ENCODE measurements at places on chromosomes 12 and 14. TPM values are rescaled to one million over a fixed set of nuclear protein-coding genes. Genes with fewer than 3 reads are reported as not detected.

DNA sequence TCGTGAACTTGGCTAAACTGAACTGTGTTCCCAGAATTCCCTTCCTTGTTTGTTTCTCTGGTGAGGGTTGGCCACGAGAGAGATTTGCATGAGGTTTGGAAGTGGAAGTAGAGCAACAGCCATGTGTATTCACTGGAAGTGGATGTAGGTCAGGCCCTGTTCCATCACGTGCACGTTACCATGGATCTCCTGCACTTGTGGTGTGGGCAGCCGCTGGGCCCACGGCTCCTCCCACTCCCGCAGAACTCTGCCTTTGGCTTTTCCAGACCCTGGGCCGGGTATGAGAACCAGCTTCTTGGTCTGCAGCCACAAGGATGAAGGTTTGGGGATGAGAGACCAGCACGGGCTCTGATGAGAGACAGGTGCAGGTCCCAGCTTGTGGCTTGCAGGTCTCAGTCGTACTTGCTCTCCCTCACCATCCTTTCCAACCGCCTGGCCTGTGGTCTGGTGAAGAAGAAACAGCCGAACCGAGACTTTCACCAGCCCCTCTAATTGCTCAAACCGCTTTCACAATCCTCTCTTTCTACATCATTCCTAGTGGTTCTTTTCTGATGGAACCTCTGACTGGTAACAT is 94.9 kb downstream of the DUSP16 start:
- DNase-seq, result no peak

- DNase-seq, result peak; percentile 36
Measured at GRCh38 chr12:86772696-86773095, 516.5 kb upstream of the MGAT4C start.

Gene AHNAK2
- 4.7 TPM for total RNA-seq

Gene RARG
- total RNA-seq, result 22.1 TPM

GRCh38 chr14:21978184-21978998 is 304.8 kb upstream of the OR4E1 start:
- DNase-seq, result peak; percentile 8

Gene PMEL
- total RNA-seq, result 0.54 TPM

Gene ZNF10
- 3.7 TPM for total RNA-seq

DNA sequence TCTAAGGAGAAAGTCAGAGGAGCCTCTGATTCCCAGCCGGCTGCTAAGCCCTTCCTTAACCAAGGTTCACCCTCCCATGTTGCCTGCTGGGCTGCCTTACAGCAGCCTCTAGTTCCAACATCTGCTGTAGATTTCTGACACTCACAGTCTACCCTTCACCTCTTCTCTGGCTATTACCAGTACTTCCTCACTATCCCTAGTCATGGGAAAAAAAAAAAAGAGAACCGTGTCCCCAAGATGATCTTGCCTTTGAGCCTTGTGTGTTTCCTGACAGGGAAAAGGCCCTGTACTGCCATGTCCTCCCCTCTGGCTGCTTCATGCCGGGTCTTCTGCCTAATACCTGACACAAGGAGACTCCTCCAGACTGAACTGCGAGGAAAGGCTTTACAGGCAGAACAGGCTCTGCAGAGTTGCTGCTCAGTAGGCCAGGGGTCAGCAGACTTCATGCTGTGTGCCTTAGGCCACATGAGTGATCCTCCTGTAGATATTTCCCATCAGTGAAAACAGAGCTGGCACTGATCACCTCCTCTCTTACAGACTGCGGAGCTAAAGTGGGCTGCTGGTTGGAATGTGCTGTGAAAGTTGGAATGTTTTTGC is 46.8 kb downstream of the PRKCH start:
- DNase-seq, result peak; percentile 20

- DNase-seq, result peak; percentile 49
Measured at GRCh38 chr14:93318927-93319326, 13.9 kb downstream of the BTBD7 start.

DNA sequence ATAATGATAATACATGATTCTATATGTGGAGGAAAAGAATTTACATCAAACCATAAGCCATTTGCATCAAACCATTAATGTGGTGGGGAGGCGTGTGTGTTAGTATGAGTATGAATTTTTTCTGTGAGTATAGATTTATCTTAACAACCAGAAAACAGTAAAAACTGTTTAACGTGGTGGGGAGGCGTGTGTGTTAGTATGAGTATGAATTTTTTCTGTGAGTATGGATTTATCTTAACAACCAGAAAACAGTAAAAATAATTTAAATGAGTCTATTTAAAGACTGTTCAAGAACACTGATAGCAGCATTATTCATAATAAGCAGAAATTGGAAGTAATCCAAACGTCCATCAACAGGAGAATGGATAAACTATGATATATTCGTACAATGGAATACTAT is 9.1 kb upstream of the MSI1 start:
- DNase-seq, result no peak

Gene DPPA3
- not detected for total RNA-seq

DNA sequence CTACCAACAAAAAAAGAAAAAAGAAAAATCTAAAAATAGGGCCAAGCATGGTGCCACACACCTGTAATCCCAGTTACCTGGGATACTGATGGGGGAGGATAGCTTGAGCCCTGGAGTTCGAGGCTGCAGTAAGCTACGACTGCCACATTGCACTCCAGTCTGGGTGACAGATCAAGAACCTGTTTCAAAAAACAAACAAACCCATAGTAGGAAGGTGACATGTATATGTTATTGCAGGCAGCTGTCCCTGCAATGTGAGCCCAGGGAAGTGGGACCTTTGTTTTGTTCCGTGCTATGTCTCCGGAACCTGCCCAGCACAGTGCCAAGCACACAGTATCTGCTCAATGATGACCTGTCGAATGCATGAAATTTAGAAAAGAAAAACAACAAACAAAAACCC is 37.2 kb upstream of the YY1 start:
- DNase-seq, result no peak

- no peak for DNase-seq
Measured at GRCh38 chr14:94888121-94888520, 118.2 kb upstream of the GSC start.

Gene DRAM1
- total RNA-seq, result 22.8 TPM

GRCh38 chr14:76541594-76542219 is 165.8 kb downstream of the ESRRB start:
- no peak for DNase-seq

GRCh38 chr14:25042362-25043299 is 7.3 kb downstream of the STXBP6 start:
- peak; percentile 3 for DNase-seq

Gene PLXNC1
- total RNA-seq, result 0.20 TPM

DNA sequence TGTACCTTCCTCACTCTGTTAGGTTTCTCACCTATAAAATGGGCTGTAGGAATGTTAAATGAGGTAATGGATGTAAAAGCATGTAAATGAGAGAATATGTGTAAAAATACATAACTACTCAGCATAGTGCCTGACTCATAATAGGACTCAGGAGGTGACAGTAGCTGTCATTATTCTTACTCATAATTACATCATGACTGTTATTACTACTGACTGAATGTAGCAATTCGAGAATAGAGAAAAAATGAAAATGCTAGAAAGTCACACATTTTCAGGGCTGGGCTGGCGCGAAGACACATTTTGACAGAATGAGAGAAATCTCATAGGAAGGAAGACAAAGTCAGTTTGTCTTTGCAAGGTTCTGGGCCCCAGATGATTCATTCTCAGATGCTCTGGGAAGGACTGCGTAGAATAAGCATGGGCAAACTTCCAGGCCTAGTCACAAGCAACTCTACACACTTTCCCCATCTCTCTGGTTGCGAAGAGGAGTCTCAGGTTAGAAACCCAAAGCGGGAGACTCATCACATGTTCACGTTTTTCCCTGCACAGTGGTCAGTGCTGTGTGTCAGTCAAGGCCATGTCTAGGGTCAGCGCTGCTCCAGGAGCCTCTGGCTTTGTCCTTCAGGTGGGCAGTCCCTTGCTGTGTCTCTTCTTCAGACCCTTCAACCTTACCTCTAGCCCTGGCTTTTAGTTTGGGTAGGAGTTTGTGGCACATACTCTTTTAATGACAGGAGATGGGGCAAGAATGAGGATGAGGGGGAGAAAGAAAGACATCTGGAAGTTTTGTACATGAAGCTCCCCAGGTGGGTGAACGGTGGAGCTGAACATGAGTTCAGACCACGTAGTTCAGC is 8.4 kb downstream of the GPRC5A start:
- peak; percentile 95 for DNase-seq

- no peak for DNase-seq
Measured at GRCh38 chr14:73524493-73524892, 12.4 kb upstream of the ACOT1 start.

Gene C12orf54
- not detected for total RNA-seq

Gene ISM2
- total RNA-seq, result 0.54 TPM

GRCh38 chr12:47547077-47547476 is 158.8 kb downstream of the RPAP3 start:
- DNase-seq, result peak; percentile 64

DNA sequence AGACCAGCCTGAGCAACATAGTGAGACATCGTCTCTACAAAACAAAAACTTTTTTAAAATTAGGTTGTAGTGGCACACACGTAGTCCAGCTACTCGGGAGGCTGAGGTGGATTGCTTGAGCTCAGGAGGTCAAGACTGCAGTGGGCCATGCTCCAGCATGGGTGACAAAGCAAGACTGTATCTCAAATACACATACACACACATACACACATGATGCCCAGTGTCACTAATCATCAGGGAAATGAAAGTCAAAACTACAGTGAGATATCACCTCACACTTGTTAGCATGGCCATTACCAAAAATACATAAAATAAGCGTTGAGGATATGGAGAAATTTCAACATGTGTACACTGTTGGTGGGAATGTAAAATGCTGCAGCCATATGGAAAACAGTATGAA is 33.2 kb upstream of the KICS2 start:
- DNase-seq, result no peak

Gene IL31
- not detected for total RNA-seq

- DNase-seq, result no peak
Measured at GRCh38 chr12:6692888-6693287, 3.7 kb upstream of the ZNF384 start.

DNA sequence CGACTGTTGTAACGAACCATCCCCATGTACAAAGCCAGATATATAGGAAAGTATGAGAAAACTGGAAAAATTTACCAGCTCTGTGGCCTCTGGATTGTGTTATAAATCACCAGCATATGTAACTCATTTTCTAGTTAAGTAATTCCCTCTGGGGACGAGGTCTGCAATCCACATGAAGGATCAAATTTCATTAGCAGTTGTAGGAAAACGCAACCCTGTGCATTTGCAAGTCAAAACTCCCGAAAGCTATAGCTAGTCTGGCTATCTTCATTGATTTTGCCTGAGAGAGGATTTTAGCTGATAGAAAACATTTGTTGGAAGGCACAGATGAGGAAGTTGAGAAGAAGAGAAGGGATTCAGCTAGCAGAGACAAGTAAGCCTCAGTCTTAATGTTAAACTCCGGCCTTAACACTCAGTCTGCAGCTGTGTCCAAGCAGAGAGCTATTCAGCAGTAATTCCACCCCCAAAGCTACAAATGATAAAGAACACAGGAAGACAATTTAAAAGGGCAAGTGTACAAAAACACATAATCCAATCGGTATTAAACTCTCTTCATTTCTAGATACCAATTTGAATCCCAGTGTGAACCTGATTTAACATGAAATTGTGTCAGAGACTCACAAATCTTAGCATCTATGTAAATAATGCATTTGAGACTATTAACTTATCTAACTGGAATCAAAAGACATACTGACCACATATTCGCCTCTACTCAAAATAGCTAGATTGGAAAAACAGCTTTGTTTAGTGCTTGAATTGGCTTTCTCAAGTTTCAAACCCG is 54.2 kb upstream of the CERS5 start:
- peak; percentile 82 for DNase-seq

- DNase-seq, result no peak
Measured at GRCh38 chr14:75879031-75879430, 102.8 kb downstream of the TGFB3 start.

GRCh38 chr14:99792551-99793212 is 531 bp upstream of the EML1 start:
- DNase-seq, result no peak

- DNase-seq, result no peak
Measured at GRCh38 chr12:57011438-57012424, 4.6 kb downstream of the TAC3 start.

Gene BEGAIN
- 17.1 TPM for total RNA-seq

- no peak for DNase-seq
Measured at GRCh38 chr14:50774542-50775267, 56.3 kb downstream of the NIN start.

GRCh38 chr12:27610374-27610773 is 85.9 kb upstream of the REP15 start:
- peak; percentile 73 for DNase-seq

DNA sequence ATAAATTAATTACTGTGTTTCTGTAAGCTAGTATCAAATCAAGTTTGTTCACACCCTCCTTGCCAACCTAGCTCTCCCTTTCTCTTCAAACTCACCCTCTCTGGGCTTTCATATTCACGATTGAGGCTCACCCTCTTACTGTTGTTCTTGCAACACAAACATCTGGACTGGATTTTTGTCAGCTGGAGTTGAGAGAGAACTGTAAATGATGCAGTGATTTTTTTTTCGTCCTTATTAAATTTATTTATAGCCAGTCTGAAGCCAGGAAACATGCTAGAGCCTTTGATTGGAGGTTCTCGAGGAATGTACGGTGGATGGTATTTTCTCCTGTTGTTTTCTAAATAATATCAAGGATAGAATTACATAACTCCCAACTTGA is 485.1 kb downstream of the ZFP36L1 start:
- DNase-seq, result no peak

Gene ACSS3
- 2.6 TPM for total RNA-seq

- DNase-seq, result no peak
Measured at GRCh38 chr14:52926953-52927352, 23.9 kb downstream of the FERMT2 start.

DNA sequence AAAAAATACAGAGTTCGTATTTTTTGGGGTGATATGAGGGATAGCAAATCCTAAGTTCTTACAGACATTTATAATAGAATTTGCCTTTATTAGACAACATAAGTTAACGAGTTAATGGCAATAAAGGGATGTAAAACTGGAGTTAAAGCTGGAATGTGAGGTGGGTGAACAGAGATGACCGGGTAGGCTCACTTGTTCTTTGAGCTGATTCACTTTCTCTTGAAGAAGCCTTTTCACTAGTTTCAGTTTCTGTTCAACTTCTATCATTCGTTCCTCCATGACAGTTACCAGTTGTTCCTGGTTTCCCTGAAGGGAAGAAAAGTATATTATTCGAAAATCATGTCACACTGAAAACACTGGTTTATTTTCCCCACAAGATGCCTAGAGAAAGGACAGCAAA is 57.7 kb upstream of the SAV1 start:
- no peak for DNase-seq

Gene FAM186B
- total RNA-seq, result not detected

GRCh38 chr14:75205591-75205990 is 29.2 kb upstream of the TMED10 start:
- DNase-seq, result peak; percentile 76

- no peak for DNase-seq
Measured at GRCh38 chr12:57723630-57723962, 14.9 kb downstream of the AGAP2 start.

Gene GAS2L3
- total RNA-seq, result 32.8 TPM

DNA sequence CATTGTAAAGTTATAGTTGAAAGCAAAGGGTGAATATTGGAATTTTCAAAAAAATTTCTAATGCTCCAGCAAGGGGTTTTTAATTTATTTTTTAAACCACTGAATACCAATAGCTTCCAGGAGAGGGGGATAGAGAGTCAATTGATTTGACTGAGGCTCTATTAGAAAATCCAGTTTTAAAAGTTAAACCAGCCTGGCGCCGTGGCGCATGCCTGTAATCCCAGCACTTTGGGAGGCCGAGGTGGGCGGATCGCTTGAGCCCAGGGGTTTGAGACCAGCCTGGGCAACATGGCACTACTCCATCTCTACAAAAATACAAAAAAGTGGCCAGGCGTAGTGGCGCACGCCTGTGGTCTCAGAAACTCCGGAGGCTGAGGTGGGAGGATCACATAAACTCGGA is 150.1 kb downstream of the SLC38A4 start:
- DNase-seq, result peak; percentile 32

Data from M059J (cell line).